Psoas muscle (tissue), 8 donors: ENCODE measurements at places on chromosomes 5 and 9. TPM values are rescaled to one million over a fixed set of nuclear protein-coding genes. Genes with fewer than 3 reads are reported as not detected.
A peak's percentile ranks its signal among the peaks of the same experiment; 100 is the strongest.

The GABRA1 gene
- not detected for total RNA-seq

The TUSC1 gene
- 8.3 TPM for total RNA-seq

GRCh38 chr9:91661451-91661850, 237.8 kb upstream of the NFIL3 start:
- no peak for DNase-seq

The ECSCR gene
- 7.9 TPM for total RNA-seq

DNA sequence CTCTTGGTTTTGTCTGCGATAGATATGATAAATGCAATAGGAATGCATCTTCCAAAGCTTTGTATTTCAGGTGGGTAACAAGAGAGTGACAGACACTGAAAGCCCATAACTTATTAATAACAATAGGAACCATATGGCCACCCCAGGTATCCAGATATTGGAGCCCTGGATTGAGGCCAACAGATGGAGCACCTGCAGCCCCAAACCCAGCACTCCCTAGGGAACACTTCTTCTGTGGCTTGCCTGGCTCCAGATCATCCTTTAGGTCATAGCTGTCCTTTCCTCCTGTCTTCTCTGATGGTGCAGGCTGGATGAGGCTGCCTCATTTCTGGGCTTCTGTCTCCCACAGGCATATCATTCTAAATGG, 5.0 kb upstream of the IL3 start:
- no peak for DNase-seq

- DNase-seq = no peak
Measured at GRCh38 chr5:130110328-130110727, 206.1 kb downstream of the CHSY3 start.

GRCh38 chr9:134304261-134304660, 22.0 kb upstream of the RXRA start:
- DNase-seq = peak; percentile 23

- no peak for DNase-seq
Measured at GRCh38 chr5:13831351-13831750, 113.1 kb downstream of the DNAH5 start.

DNA sequence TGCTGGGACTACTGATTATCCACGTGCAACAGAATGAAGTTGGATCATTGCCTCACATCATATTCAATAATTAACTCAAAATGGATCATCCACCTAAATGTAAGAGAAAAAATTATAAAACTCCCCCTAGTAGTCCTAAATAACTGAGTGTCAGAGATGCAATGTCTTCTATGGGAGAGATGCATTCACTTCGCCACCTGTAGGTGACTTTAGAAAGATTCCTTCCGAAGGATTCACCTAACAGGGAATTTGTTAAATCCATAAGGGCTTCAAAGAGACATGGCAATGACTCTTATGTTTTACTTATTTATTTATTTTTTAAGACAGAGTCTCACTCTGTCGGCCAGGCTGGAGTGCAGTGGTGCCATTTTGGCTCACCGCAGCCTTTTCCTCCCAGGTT, 526.0 kb downstream of the MTRR start:
- no peak for DNase-seq
